ENCODE measurements at places on chromosomes 3 and 15. TPM values are rescaled to one million over a fixed set of nuclear protein-coding genes. Genes with fewer than 3 reads are reported as not detected.

The MYO5C gene
- 0.98 TPM for total RNA-seq

The PCSK6 gene
- total RNA-seq, result 11.8 TPM

The CTXN2 gene
- total RNA-seq, result 0.25 TPM

The NMNAT3 gene
- 7.4 TPM for total RNA-seq

The MKRN3 gene
- total RNA-seq, result 13.5 TPM

The LMOD3 gene
- total RNA-seq, result under 0.01 TPM

The MELTF gene
- total RNA-seq, result 4.4 TPM

The ANKRD63 gene
- 0.49 TPM for total RNA-seq

The SOX2 gene
- total RNA-seq, result 72.0 TPM

The DNAH12 gene
- total RNA-seq, result 0.74 TPM

The TRH gene
- 4.4 TPM for total RNA-seq

The KNL1 gene
- total RNA-seq, result 3.7 TPM

The IL17RD gene
- total RNA-seq, result 47.5 TPM

The P2RY12 gene
- 15.0 TPM for total RNA-seq

The GLCE gene
- total RNA-seq, result 52.9 TPM

The IGF2BP2 gene
- 15.2 TPM for total RNA-seq

The ZBTB47 gene
- 14.0 TPM for total RNA-seq

The PSTPIP1 gene
- total RNA-seq, result not detected

The RBPMS2 gene
- not detected for total RNA-seq

The EBLN2 gene
- 3.9 TPM for total RNA-seq

The GOLGA8N gene
- total RNA-seq, result 3.0 TPM

The NDUFAF3 gene
- 24.1 TPM for total RNA-seq

The FES gene
- 3.7 TPM for total RNA-seq

The GOLGA6B gene
- total RNA-seq, result not detected

The WDR72 gene
- under 0.01 TPM for total RNA-seq

The ALPK3 gene
- 0.98 TPM for total RNA-seq

The ISG20 gene
- total RNA-seq, result not detected

The NDN gene
- 76.7 TPM for total RNA-seq

The SUSD5 gene
- total RNA-seq, result 1.7 TPM

The TEX9 gene
- 20.4 TPM for total RNA-seq

The SH2D7 gene
- total RNA-seq, result not detected

The FAM107A gene
- 32.2 TPM for total RNA-seq

The SERPINI2 gene
- total RNA-seq, result 0.74 TPM

The ACTRT3 gene
- 2.2 TPM for total RNA-seq

The MST1 gene
- 5.2 TPM for total RNA-seq

The LRTM1 gene
- not detected for total RNA-seq

The SLC22A13 gene
- under 0.01 TPM for total RNA-seq

The INSYN1 gene
- total RNA-seq, result 24.1 TPM

The MYEF2 gene
- 88.0 TPM for total RNA-seq

The C15orf62 gene
- not detected for total RNA-seq

The NAALADL2 gene
- 2.7 TPM for total RNA-seq

The GPR62 gene
- 0.25 TPM for total RNA-seq

The PLA2G4D gene
- total RNA-seq, result not detected

The ZBED2 gene
- total RNA-seq, result not detected

The CLDN16 gene
- 0.25 TPM for total RNA-seq

The OXNAD1 gene
- total RNA-seq, result 9.8 TPM

The GOLGA8R gene
- 0.49 TPM for total RNA-seq

The ANKUB1 gene
- 0.25 TPM for total RNA-seq

The RASSF1 gene
- 10.1 TPM for total RNA-seq

The BOC gene
- 8.1 TPM for total RNA-seq

The CHST13 gene
- total RNA-seq, result not detected

The TEX264 gene
- 10.6 TPM for total RNA-seq

The GPR149 gene
- 1.7 TPM for total RNA-seq

The CCK gene
- 24.3 TPM for total RNA-seq

The RBSN gene
- total RNA-seq, result 51.4 TPM

The RPL14 gene
- 145 TPM for total RNA-seq

The CEP152 gene
- 2.2 TPM for total RNA-seq
